ENCODE measurements at places on chromosomes 1 and 21.

GRCh38 chr1:12179111-12179519 lies 12.3 kb downstream of the TNFRSF1B start:
- DNase-seq, result no peak

- no peak for DNase-seq
Measured at GRCh38 chr1:35561297-35561971, 3.8 kb downstream of the NCDN start.

DNA sequence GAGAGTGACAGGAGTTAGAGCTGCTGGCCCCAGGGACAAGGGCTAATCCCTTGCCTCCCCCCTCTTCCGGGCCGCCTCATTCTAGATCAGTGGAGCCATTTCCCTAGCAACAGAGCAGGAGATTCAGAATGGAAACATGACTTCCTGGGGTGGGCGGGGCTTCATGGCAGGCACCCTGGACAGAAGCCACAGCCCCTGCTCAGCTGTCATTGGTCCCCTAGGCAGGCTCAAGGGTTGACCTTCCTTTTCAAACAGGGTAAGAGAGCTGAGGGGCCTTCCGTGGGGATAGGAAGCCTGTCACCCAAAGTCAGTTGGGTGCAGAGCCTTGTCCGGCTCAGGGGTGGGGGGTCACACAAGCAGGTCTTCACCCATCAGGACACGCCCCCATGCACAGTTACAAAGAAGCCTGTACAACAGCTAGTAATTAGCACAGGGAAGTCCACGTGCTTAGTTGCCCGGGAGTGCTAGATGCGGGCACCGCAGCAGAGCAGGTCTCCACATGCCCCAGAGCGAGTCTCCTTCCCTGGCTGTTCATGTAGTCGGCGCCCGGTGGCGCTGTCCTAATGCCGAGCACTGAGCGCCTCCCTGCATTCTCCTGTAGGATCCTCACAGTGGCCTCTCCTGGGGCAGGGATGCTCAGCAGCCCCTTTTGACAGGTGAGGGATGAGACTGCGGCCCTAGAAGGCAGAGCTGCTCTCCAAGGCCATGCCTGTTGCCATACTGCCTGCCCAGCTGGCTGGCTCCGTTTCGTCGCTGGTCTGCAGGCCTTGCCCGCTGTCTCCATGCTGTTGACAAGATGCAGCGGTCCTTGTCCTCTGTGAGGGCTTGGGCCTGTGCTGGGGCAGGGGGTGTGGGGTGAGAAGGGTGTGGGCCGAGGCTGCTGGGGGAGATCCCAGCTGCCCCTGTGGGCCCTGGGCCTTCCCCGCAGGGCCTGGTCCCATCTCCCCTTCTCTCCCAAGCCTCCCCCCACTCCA lies 5.1 kb downstream of the TMEM201 start:
- DNase-seq, result peak; percentile 45

- DNase-seq, result no peak
Measured at GRCh38 chr1:158978730-158979129, 31.0 kb upstream of the IFI16 start.

- no peak for DNase-seq
Measured at GRCh38 chr1:115252585-115252984, 85.5 kb downstream of the NGF start.

DNA sequence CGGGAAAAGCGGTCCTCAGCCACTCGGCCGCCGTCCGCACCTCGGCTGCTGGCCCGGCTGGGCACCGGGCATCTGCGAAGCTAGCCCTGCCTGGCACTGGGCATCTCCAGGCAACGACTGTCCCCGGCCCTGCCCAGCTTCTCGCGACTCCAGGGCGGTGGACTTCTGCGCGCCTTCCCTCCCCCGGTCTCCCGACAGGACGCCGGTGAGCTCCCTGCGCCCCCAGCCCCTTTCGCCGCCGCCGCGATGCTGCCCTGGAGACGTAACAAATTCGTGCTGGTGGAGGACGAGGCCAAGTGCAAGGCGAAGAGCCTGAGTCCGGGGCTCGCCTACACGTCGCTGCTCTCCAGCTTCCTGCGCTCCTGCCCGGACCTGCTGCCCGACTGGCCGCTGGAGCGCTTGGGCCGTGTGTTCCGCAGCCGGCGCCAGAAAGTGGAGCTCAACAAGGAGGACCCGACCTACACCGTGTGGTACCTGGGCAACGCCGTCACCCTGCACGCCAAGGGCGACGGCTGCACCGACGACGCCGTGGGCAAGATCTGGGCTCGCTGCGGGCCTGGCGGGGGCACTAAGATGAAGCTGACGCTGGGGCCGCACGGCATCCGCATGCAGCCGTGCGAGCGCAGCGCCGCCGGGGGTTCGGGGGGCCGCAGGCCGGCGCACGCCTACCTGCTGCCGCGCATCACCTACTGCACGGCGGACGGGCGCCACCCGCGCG lies 514 bp downstream of the FAM43B start:
- DNase-seq, result no peak

DNA sequence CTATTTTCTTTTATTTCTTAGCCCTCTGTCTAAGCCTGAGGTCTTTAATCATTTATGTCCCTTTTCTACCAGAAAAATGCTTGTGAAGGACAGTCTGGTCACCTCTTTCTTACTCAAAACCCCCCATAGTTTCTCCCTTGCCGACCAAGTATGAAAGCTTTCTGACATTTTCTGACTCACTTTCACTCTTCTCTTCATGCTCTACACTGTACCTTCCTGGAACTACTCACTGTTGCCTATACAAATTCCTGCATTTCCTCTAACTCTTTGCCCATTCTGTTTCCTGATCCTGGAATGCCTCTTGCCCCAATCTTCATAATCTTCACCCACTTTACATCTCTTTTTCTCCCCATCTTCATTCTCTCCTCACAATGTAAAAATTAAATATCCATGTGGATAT lies 380.0 kb downstream of the HHIPL2 start:
- no peak for DNase-seq

GRCh38 chr1:144101397-144102045 lies 129.7 kb upstream of the FAM72C start:
- peak; percentile 22 for DNase-seq

DNA sequence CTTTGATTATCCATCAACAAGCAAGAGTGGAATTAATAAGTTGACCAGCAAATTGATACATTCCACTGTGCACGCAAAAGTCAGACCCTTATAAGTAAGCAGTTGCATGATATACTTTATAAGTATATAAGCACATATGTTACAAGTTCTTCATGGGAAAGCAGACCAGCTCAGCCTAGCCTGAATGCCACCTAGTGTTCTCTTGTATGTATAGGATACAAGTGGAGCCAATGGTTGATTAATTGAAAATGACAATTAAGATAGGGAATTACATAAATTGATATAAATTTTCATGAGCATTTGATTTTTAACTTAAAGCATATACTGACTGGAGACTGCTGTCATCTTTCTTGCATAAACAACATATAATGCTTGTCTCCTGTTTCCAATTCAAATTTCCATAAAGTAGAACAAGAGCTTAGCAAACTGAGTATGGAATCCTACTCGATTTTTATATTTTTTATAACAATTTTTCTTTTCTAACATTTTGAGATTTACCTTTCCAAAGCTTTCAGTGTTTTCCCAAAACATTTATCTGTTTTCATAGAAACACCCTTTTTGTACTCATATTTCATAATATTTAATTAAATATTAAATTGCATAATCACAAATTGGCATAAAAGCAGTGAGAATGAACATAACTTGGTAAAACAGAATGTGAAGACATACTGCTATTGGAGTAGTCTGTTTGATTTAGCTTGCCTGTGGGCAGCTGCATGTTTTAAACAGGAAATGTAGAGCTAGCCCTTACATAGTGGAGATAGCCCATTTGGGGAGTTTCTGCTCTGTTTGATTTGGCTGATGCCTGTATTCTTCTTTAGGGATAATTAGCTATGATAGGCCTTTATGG lies 62.8 kb downstream of the MAGI3 start:
- DNase-seq, result no peak

DNA sequence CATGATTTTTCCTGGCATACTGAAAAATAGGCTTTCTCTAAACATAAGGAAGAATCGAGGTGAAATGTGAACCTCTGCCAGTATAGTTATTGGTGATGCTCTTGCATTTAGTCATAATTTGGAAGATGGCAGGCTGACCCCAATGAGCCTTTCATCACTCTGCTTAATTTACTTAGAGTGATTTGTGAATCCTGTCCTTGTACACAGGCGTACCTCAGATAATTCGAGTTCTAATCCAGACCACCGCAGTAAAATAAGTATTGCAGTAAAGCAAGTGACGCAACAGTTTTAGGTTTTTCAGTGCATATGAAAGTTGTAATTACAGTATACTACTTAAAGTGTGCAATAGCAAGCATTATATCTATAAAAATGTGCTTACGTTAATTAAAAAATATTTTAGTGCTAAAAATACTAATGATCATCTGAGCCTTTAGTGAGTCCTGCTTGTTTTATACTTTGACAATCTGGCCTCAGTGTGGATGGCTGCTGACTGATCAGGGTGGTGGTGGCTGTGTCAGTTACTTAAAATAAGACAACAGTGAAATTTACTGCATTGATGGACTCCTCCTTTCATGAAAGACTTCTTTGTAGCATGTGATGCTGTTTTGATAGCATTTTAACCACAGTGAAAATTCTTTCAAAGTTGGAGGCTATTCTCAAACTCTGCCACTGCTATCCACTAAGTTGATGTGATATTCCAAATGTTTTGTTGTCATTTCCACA lies 1.7 kb downstream of the PKNOX1 start:
- no peak for DNase-seq

GRCh38 chr1:93980320-93981273 lies 71.4 kb upstream of the GCLM start:
- no peak for DNase-seq

GRCh38 chr1:186212568-186213224 lies 162.4 kb downstream of the TPR start:
- no peak for DNase-seq

DNA sequence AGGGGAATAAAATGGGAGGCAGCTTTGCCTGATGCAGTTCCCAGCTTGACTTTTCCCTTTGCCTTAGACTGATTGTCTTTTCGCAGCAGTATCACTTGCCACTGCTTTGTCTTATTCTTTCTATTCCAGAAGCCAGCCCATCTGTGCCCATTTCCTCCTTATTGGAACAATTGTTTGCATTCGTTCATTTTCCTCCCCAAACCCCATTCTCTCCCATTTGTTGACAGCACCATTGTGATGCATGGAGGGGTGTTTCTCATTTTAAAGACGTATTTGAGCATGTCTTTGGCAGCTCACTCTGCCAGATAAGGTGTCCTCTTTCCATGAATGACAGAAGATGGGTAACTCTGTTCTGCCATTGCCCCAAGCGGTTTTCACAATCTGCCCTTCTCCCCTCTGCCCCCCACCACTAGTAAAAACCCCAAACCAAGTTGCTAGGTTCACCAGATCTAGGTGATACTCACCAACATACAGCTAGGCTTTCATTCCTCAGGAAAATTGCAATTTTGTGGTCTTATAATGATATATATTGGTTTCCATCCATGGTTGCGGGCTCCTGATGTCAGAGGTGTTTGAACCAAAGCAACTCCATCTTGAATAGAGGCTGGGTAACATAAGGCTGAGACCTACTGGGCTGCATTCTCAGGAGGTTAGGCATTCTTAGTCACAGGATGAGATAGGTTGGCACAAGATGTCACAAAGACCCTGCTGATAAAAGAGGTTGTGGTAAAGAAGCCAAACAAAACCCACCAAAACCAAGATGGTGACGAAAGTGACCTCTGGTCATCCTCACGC lies 30.8 kb downstream of the SERBP1 start:
- DNase-seq, result no peak

GRCh38 chr1:23370709-23371584 lies 1.3 kb upstream of the ZNF436 start:
- DNase-seq, result no peak

- DNase-seq, result no peak
Measured at GRCh38 chr1:54190526-54190925, 9.3 kb downstream of the CYB5RL start.

DNA sequence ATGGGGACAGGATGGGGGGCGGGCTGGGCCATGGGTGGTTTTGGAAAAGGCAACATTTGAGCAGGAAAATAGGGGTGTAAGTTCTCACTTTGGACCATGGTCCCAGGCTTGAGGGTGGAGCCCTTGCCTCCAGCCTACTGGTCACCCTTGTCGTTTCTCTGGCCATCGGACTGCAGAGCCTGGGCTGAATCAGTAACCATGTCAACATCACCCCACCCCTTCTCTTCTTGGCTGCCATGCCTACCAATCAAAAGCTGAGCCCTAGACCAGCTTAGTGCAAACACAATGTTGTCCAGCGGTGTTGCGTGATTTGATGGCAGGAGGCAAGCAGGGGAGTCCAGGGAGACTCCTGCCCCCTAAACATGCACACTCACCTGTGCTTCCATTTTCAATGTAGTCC lies 231.0 kb upstream of the KAZN start:
- no peak for DNase-seq

DNA sequence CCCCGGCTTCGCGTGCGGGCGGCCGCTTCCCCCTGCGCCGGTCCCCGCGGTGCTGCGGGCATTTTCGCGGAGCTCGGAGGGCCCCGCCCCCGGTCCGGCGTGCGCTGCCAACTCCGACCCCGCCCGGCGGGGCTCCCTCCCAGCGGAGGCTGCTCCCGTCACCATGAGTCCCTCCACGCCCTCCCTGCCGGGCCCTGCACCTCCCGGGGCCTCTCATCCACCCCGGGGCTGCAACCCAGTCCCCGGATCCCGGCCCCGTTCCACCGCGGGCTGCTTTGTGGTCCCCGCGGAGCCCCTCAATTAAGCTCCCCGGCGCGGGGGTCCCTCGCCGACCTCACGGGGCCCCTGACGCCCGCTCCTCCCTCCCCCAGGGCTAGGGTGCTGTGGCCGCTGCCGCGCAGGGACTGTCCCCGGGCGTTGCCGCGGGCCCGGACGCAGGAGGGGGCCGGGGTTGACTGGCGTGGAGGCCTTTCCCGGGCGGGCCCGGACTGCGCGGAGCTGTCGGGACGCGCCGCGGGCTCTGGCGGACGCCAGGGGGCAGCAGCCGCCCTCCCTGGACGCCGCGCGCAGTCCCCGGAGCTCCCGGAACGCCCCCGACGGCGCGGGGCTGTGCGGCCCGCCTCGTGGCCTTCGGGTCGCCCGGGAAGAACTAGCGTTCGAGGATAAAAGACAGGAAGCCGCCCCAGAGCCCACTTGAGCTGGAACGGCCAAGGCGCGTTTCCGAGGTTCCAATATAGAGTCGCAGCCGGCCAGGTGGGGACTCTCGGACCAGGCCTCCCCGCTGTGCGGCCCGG lies 159.2 kb downstream of the RUNX1 start:
- peak; percentile 73 for DNase-seq

DNA sequence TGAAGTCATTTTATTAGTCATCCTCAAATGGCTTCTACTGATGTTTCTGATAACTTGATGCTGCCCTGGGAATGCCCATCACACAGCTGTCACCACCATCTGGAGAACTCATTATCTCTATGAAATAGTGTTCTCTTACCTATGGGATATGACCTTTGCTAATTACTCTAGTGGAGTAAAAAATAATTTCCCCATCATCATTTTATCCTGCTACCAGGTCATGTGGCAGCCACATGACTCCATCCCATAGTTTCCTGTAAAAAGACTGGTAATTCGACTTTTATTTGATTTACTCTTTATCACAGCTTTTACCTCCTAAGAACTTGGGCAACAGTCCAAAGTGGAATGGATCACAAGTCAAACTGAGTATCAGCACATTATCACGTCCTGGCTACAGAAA lies 76.1 kb upstream of the USP25 start:
- no peak for DNase-seq

DNA sequence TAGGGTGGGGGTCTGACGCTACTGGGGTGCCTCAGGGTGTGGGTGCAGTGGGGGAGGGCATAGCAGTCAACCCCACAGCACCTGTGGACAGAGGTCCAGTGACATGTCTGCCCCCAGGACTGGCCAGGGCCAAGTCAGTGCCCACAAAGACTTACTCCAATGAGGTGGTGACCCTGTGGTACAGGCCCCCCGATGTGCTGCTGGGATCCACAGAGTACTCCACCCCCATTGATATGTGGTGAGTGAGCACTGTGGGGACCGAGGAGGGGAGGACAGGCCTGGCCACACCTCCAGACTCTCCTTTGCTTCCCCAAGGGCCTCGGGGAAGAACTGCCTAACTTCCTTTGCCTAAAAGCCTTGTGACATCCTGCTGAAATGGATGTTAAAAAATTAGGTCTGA lies 23.5 kb downstream of the CDK18 start:
- DNase-seq, result no peak
